ENCODE measurements at places on chromosomes 1 and 21. TPM values are rescaled to one million over a fixed set of nuclear protein-coding genes. Genes with fewer than 3 reads are reported as not detected.

GRCh38 chr1:220705782-220706181, 15.6 kb downstream of the C1orf115 start:
- no peaks in the 10 kb centered on the region for H3K27me3 ChIP-seq
- H3K4me3 ChIP-seq, result no peak overlapping the region
- no peak overlapping the region for H3K27ac ChIP-seq
- no peak for DNase-seq

The CLCA1 gene
- not detected for total RNA-seq

The CRYAA gene
- total RNA-seq, result not detected

The PTAFR gene
- total RNA-seq, result not detected

- no peak for DNase-seq
- no peaks in the 10 kb centered on the region for H3K4me1 ChIP-seq
- no peak overlapping the region for H3K4me3 ChIP-seq
- H3K27ac ChIP-seq, result no peak overlapping the region
These were observed 240.6 kb downstream of the DSCAM start for GRCh38 chr21:40606341-40606740.

DNA sequence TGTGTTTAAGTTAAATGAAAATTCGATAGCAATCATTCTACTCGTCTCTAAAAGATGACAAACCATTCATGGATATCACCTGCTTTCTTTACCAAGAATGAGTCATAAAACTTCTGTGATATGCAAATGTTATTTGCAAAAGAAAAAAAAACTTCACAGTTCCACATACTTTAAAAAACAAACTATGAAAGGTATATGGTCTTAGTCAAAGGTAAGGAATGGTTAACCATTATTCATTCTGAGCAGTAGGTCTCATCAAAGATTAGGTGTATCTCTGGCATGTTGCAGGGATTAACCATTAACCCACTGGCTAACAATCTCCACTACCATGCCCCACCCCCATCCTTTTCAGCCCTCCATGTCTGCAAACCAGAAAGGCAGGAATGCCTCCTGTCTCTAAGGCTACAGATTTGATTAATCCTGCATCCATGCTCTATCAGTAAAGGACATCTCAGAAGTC, 44.4 kb downstream of the PTPN14 start:
- H3K27ac ChIP-seq, result no peak overlapping the region
- H3K36me3 ChIP-seq, result peaks cover 3% of the 10 kb centered on the region
- H3K4me3 ChIP-seq, result no peak overlapping the region
- DNase-seq, result no peak
- H3K4me1 ChIP-seq, result peaks cover 5% of the 10 kb centered on the region

DNA sequence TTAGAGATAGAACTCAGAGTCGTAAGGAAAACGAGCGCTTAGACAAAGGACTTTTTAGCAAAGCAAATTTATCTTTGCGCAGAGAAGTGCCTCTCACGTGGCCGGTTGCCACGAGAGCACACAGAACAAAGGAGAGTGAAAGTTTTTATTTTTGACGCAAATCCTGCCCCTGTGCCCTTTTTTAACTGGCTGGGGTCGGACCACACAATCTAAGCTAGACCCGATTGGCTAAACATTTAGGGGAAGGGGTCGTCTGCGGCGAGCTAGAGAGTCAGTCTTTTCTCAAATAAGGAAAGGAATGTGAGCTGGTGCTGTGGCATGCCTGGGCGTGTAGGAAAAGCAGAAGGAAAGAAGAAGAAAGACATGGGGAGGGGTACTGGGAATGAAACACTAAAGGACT, 2.4 kb downstream of the KRTAP10-2 start:
- no peak for DNase-seq
- H3K27me3 ChIP-seq, result no peaks in the 10 kb centered on the region
- no peak overlapping the region for H3K27ac ChIP-seq
- no peaks in the 10 kb centered on the region for H3K36me3 ChIP-seq

- H3K4me1 ChIP-seq, result no peaks in the 10 kb centered on the region
- peaks cover 93% of the 10 kb centered on the region for H3K36me3 ChIP-seq
- H3K4me3 ChIP-seq, result no peak overlapping the region
- DNase-seq, result no peak
- no peak overlapping the region for H3K27ac ChIP-seq
These were observed 19.7 kb downstream of the RCC2 start for GRCh38 chr1:17419626-17420328.

The FMO2 gene
- not detected for total RNA-seq

The KMO gene
- not detected for total RNA-seq

GRCh38 chr1:163412221-163412620, 90.5 kb downstream of the NUF2 start:
- no peak overlapping the region for H3K4me3 ChIP-seq
- H3K36me3 ChIP-seq, result no peaks in the 10 kb centered on the region
- no peaks in the 10 kb centered on the region for H3K4me1 ChIP-seq
- H3K27ac ChIP-seq, result no peak overlapping the region
- H3K27me3 ChIP-seq, result no peaks in the 10 kb centered on the region

DNA sequence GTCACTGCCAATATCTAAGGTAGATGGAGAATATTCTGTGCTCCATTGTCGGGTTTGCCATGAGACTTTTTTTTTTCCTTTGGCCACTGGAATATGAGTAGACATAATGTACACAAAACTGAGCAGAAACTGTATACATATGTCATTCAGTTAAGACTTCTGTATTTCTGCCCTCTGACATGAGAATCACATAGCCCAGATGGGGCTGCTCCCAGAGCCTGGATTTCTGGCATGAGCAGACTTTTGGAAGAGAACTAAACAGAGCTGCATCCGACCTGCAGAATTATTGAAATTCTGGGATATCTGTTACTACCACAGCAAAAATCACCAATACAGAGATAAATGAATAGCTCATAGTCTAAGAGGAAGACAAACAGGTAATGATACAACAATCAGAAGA, 62.3 kb downstream of the DAB1 start:
- no peak for DNase-seq
- no peaks in the 10 kb centered on the region for H3K36me3 ChIP-seq
- H3K27ac ChIP-seq, result no peak overlapping the region

The DDAH1 gene
- 80.9 TPM for total RNA-seq

The FCER1G gene
- total RNA-seq, result 0.28 TPM

DNA sequence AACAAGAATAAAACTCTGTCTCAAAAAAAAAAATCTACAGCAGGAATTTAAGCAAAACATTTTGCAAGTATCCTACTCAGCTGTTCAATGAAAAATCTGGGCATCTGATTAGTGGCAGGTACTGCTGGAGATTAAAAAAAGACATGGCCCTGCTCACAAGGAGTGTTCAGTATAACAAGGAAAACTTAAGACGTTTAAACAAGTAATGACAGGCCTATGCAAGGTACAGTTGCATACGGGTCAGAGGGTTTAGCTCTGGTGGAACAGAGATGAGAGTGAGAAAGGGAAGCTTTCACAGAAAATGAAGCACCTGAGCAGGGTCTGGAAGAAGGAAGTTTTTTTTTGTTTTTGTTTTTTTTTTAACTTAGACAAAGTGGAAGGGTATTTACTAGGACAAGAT, 23.0 kb downstream of the SNRNP40 start:
- H3K36me3 ChIP-seq, result peaks cover 89% of the 10 kb centered on the region
- H3K27ac ChIP-seq, result no peak overlapping the region
- no peaks in the 10 kb centered on the region for H3K4me1 ChIP-seq
- H3K4me3 ChIP-seq, result no peak overlapping the region
- DNase-seq, result no peak
- H3K27me3 ChIP-seq, result no peaks in the 10 kb centered on the region

- no peaks in the 10 kb centered on the region for H3K4me1 ChIP-seq
- DNase-seq, result no peak
- no peak overlapping the region for H3K27ac ChIP-seq
- no peak overlapping the region for H3K4me3 ChIP-seq
These were observed 300.5 kb downstream of the BRINP2 start for GRCh38 chr1:177471244-177471643.

Data from SJCRH30 (cell line).